NCI-H524 treated with DMSO at 0.1 percent for 48 hours (cell line): ENCODE measurements at places on chromosomes 4 and X.

GRCh38 chrX:142296421-142296820 lies 91.3 kb upstream of the MAGEC2 start:
- DNase-seq: no peak

- DNase-seq: no peak
Measured at GRCh38 chrX:104281564-104281963, 26.8 kb upstream of the ESX1 start.

DNA sequence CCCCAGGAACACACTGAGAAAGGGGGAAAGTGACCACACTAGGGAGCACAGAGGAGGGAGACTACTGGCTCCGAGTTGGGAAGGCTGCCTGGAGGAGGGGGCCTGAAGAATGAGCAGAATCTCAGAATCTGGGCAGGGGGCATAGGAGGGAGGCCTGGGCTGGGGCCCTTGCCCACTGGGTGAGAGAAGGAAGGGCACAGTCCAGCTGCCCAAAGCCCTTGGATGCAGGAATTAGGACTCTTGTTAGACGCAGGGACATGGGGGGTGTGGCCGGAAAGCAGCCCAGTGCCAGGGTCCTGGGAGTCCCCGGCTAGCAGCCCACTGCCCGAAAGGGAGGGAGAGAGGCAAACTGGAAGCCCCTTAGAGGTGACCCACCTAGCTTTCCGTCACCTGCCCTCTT lies 1.9 kb upstream of the DUSP9 start:
- DNase-seq: no peak

GRCh38 chrX:19121898-19122640 lies at the start of gene ADGRG2:
ADGRG2 (minus strand) TSS chrX:19122468; CDS start chrX:19068834, 53,634 bp downstream.
- DNase-seq: no peak
